ENCODE measurements at places on chromosomes 16 and 17.

DNA sequence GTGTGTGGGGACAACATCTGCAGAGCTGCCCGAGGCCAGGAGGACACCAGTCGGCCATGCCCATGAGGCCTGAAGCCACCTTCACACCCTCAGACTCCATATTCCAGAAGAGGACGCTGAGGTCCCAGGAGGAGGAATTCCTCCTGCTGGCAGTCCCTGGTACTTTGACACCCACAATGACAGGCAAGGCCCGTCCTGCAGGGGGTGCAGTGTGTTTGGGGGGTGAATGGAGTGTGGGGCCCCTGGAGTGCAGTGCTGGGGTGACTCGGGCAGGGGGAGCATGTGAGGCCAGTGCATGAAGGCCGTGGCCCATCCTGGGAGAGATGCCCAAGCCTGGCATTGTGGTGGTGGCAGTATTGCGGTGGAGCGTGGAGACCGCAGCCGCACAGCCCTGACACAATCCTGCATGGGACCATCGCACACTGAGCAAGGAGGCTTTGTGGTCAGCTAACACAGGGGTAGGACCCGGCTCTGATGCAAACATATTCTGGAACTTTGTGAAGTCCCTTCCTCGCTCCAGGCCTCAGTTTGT lies 52.2 kb downstream of the ZDHHC7 start:
- no peak for DNase-seq

- DNase-seq, result no peak
These were observed 152.0 kb downstream of the HS3ST3B1 start for GRCh38 chr17:14452856-14453255.

- DNase-seq, result no peak
These were observed 40.3 kb downstream of the MYH13 start for GRCh38 chr17:10332515-10332914.

DNA sequence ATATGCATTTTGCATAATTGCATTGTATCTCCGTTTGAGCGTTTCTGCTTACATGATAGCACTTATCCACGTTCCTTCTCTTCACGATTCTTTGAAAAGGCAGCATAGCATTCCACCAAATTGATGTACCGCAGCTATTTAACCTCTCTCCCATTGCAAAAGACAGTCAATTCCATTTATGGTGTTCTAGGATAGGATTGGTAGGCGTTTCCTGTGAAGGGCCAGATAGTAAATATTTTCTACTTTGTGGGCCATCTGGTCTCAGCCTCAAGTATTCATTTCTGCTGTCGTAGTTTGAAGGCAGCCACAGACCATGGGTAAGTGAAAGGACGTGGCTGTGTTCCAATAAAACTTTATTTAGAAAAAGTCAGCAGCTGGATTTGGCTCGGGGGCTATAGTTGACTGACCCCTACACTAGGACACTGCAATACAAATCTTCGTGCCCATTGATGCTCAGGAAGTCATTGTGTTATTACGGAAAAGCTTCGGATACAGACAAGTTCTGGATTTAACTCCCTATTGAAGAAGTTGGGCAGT lies 10.1 kb downstream of the SNX29 start:
- DNase-seq, result no peak

DNA sequence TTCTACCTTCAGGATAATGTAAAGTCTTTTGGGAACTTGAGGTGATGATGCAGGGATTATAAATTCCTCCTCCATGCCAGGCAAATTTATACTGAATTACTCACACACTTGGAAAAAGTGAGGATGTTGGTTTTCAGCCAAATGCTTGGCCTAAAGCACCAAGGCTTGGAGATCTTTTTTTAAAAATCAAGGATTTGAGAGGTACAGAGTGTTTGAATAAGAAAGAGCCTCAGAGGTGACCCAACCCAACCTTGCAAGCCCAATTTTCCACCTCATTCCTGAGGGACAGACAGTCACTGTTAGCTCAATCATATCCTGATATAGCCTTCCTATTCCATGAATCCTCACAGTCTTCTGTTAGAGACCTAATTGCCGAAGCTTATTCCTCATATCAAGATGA lies 14.0 kb downstream of the GRIN2A start:
- no peak for DNase-seq
